ENCODE measurements at places on chromosomes 5 and 9.

DNA sequence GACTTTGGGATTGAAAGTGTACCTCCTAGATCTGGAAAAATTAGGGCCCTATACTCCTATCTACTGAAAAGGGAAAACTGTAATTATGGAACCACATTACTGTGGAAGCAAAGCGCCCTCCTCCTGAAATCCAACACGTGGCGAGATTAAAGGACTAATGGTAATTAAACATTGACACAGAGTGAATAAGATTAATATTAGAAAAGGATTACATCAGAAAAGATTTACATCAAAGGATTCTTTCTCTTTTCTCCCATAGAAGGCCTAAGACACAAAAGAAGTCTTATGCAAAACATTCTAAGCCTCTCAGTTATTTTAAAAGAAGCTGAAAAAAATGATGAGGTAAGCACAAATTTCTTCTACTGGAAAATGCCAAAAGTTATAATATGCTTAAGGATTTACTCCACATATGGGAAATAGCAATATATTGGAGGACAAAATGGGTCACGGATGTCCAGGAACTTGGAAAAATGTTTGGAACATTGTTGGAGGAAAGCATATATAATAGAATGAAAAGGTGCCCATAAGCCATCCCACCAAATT, 227.8 kb downstream of the TRPM3 start:
- DNase-seq = no peak

GRCh38 chr5:113271745-113272454, 162.9 kb downstream of the TSSK1B start:
- DNase-seq = no peak

DNA sequence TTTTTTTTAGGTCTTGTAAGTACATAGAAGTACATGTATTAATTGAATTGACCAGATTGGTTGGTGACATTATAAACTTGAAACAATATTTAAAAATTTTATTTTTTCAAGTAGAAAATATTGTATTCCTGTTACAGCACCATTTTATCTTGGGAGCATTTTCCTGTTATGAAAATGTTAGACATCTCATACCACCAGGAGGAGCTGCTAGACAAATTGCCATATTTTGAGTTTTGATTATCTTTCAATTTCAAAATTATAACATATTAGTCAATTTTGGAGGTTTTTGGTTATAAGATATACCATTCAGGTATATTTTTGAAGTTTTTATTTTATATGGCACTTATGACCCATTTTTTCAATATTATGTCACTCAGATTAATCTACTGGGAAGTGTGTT, 84.4 kb downstream of the CNTLN start:
- no peak for DNase-seq

DNA sequence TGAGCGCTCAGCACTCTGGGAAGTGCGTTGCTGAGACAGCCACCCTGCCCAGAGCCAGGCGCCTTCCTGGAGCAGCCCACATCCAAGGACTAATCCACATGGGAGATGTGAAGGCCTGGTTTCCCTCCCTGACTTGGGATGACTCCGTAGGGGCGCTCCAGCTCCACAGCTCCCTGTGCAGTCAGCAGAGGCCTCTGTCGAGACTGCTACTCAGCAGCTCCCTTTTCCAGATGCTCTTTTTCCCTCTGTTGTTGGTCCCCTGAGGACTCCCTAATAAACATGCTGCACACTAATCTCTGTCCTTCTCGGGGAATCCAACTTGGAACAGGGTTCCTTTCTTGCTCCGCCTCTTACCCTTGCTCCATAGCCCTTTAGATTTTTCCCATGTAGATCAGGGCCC, 237.3 kb downstream of the ZSWIM6 start:
- no peak for DNase-seq

DNA sequence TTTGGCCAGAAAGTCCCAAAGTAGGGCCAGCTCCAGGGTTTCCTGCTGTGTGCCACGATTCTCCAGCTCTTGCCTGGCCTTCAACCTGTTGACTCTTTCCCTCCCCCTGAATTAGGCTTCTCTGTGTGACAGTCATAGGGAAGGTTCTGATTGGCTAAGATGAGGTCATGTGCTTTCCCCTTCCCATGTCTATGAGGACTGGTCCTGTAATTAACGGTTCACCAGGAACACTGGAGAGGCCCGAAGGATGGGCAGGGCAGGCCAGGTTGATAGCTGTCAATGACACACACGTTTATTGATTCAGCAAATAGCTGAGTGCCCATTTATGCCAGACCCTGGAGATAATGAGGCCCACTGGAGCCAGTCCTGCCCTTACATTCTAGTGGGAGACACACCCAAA, 9.0 kb upstream of the PRR7 start:
- DNase-seq = no peak

GRCh38 chr5:33969572-33970452, 14.7 kb downstream of the SLC45A2 start:
- no peak for DNase-seq

DNA sequence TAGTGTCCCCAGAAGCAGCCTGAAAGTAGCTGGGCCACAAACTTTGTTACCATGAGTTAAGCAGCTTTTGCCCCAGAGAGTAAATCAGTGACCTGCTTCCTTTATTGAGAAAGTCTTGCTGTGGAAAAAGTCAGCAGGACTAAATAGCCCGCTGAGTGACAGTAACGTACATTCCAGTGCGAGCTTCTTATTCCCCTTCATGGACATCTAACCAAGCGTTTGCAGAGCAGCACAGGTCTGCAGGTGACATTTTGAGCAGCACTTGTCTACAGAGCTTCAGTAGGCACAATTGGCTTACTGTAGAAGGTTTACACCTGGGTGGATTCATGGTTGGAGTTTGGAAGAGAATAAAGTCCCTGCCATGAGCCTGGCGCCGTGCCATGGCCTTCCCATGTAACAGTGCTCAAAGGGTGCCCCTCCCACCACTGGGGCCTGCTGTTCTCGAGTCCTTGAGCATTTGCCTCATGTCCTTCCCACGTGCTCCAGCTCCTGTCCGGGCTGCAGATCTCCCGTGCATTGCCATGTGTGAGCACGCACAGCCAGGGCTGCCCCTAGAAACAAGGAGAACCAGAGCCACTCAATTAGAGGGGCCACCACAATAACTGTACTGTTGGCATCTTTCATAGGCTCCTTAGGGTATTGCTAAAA, 41.3 kb upstream of the GRHPR start:
- no peak for DNase-seq

DNA sequence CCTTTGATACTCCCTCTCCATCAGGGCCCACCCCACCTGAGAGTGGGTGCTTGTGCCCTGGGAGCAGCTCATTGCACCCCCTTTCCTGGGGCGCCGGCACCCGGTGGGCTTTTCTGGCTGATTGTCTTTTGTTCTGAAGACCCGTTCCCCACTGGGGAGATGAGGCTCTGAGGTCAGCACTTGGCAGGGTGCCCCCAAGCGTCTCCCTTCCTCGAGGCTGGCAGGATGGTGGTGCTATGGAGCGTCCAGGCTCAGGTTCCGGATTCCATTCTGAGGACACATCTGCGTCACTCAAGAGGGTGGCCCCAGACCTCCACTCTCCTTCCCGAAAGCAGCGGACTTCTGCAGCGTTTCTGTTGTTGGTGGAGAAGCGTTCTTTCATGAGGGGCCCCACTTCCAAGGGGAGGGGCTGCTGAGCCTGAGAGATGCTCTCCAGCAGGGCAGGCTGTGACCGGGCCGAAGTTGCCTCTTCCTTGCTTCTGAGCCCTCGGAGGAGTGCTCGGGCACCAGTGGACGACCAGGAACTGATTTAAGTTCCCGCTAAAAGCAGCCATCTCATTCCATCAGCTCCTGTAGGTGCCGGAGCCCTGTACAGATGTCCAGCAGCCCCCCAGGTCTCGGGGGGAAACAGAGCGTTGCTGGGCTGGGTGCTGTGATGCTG, 42.2 kb downstream of the COL5A1 start:
- no peak for DNase-seq

DNA sequence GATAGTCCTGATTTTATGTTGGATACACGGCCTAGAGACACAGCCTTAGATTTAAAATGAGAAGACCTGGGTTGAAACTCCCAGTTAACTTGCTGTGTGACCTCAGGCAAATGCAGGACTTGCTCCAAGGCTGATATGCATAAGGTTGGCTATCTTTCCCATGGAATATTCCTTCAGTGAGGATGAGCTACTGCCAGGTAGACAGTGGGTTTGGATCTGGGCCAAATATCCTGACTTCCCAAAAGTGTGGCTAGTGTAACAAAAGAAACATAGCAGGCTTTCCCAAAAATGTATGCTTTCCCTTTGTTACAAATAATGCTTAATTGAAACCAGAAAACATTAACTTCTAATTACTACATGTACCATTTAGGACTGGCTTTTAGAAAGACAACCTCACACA, 697 bp upstream of the XPA start:
- no peak for DNase-seq

DNA sequence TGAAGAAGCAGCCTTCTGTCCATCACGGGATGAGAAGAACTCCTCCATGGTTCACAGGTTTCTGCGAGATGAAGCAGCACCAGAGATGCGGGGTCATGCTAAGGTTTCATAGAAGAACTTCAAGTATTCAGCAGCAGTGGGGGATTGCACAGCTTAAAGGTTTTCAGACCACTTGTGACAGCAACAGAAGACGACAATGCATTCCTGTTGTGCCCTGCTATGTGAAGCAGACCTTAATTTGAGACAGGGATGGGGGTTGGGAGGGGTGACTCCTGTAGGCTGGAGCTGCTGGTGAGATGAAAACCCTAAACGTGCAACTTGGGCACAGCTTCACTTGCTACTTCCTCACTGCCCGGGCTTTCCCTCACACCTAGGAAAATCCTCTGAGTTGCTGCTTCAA, 256.0 kb downstream of the SLIT3 start:
- DNase-seq = no peak

DNA sequence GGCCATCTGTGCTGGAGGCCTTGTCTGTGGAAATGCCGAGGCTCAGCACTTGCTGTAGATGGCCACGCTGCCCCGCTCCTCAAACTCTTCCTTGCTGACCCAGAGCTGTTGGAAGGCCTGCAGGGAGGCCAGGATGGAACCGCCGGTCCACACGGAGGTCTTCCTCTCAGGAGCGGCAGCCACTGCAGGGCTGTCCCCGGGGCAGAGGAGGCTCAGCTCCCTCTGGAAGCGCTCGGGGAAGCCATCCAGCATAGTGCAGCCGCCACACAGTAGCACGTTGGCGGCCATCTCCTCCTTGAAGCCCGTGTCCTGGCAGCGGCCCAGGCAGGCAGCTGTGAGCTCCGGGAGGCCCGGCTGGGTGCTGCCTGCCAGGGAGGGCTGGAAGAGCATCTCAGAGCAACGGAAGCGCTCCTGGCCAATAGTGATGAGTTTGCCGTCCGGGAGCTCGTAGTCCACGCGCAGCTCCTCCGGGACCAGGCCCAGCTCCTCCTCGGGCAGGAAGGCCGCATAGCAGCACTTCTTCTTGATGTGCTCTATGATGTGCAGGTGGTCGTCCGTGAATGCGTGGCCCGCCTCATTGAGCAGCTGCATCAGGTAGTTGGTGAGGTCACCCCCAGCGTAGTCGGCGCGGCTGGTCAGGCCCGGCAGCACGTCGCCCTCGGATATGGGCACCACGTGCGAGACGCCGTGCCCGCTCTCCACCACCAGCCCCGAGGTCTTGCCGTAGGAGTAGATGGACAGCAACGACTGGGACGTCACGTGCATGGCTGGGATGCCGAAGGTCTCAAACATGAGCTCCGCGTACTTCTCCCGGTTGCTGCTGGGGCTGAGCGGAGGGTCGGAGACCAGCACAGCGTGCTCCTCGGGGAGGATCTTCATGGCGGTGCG, 901 bp downstream of the ACTL7B start:
- no peak for DNase-seq

GRCh38 chr5:3217114-3217513, 378.5 kb upstream of the IRX1 start:
- no peak for DNase-seq

GRCh38 chr5:66207800-66208561, 63.9 kb downstream of the SREK1 start:
- DNase-seq = no peak

- no peak for DNase-seq
These were observed 198.6 kb downstream of the TLE1 start for GRCh38 chr9:81490605-81491331.

GRCh38 chr9:136654820-136655535, 7.7 kb upstream of the EGFL7 start:
- no peak for DNase-seq

- DNase-seq = no peak
These were observed 27.5 kb upstream of the FCN2 start for GRCh38 chr9:134852906-134853654.

DNA sequence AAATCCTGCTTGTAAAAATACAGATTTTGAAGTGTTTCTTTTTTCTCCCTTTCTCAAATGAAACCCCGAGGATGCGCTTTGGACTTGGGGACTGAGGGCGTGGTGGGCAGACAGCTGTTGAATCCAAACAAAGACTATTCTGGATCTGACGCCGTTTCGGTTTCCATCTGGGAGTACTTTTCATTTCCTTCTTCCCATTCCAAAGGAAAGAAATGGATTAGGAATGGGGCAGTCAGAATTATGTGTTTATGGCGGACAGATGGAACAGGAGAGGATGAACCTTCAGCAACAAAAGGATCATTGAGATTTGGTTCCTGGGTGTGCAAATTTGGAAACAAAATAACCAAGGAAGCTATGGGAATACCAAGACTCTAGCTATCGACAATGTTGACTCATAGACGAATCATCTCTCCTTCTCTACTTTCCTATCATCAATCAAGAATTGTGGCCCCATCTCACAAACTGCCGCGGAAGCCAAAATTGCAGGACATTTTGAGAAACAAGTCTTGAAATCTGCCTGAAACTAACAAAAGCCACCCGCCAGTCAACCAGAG, 300.6 kb downstream of the PARP8 start:
- DNase-seq = no peak

DNA sequence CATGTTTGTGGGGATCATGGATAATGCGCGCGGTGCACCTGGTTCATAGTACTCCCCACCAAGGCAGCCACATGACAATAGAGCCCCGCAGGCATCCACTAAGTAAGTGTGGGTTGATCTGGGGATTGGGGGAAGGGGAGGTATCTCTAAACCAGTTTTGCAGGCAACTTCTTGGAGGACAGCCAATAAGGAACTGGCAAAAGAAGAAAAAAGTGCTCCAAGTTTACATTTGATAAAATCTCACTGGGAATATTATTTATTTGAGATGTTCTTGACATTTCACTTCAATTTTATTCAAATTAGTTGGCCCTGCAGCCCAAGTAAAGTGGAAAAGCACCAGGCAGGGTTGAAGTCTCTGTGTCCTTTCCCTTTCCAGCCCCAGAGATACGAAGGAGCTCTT, 8.5 kb downstream of the FBP1 start:
- no peak for DNase-seq

GRCh38 chr5:168468836-168469235, 17.4 kb upstream of the RARS1 start:
- no peak for DNase-seq

All from sciatic nerve (tissue), 2 donors.